ENCODE measurements at places on chromosomes 16 and 17. TPM values are rescaled to one million over a fixed set of nuclear protein-coding genes. Genes with fewer than 3 reads are reported as not detected.

The CACNA1H gene
- 15.4 TPM for total RNA-seq

The NOXO1 gene
- total RNA-seq, result 0.78 TPM

The PRCD gene
- 1.9 TPM for total RNA-seq

The SEPTIN12 gene
- not detected for total RNA-seq
